NCI-H774 (cell line): ENCODE measurements at places on chromosomes 5 and 9.

GRCh38 chr5:119342406-119342805 is 13.4 kb upstream of the TNFAIP8 start:
- no peak for DNase-seq

DNA sequence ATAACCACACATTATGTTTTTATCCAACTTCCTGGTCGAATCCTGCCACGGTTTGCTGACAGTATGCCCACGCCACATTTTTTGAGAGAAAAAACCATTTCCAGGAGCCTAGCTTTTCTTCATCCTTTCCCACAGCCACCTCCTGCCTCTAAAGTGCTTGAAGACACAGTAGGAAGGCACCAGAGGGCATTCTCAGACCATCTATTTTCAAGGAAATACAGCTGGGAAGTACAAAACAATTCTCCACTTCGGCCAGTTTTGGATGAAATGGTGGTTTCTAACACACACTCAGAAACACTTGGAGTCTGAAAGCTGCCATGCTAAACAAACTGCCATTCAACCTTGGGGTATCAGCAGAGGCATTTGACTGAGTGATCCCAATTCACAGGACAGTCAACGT is 86.3 kb upstream of the RPS23 start:
- DNase-seq = peak; percentile 22

DNA sequence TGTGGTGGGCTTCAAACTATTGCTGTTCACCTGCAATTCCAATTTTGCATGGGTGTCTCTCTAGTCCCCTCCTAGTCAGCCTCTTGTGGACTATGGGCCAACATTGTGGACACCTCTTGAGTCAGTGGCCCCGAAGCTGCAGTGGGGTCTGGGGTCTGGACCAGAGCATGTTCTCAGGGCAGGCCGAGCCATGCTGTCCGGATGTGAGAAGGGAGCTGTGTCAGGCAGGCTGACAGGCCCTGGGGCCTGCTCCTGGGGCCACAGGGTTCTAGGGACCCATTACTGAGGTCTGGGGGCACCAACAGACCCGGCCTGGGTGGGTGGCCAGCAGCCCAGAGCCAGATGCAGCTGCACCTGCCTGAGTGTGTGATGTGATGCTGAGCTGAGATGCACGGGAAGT is 16.5 kb upstream of the IRX4 start:
- no peak for DNase-seq

- DNase-seq = no peak
Observed at GRCh38 chr9:26863074-26863473, 29.5 kb downstream of the CAAP1 start.

GRCh38 chr5:109910874-109911273 is 221.1 kb downstream of the MAN2A1 start:
- no peak for DNase-seq

GRCh38 chr9:90517103-90517502 is 125.5 kb downstream of the DIRAS2 start:
- no peak for DNase-seq
